ENCODE measurements at places on chromosomes 2 and 18.

GRCh38 chr2:37325625-37326071, 1.0 kb upstream of the PRKD3 start:
- DNase-seq = no peak

- no peak for DNase-seq
Measured at GRCh38 chr2:10444463-10444862, 3.7 kb downstream of the ODC1 start.

GRCh38 chr2:198968545-198968944, 489.2 kb downstream of the SATB2 start:
- DNase-seq = no peak

- DNase-seq = no peak
Measured at GRCh38 chr2:50385349-50385748, 646.6 kb downstream of the NRXN1 start.

GRCh38 chr2:31294196-31294595, 60.2 kb downstream of the EHD3 start:
- DNase-seq = no peak

DNA sequence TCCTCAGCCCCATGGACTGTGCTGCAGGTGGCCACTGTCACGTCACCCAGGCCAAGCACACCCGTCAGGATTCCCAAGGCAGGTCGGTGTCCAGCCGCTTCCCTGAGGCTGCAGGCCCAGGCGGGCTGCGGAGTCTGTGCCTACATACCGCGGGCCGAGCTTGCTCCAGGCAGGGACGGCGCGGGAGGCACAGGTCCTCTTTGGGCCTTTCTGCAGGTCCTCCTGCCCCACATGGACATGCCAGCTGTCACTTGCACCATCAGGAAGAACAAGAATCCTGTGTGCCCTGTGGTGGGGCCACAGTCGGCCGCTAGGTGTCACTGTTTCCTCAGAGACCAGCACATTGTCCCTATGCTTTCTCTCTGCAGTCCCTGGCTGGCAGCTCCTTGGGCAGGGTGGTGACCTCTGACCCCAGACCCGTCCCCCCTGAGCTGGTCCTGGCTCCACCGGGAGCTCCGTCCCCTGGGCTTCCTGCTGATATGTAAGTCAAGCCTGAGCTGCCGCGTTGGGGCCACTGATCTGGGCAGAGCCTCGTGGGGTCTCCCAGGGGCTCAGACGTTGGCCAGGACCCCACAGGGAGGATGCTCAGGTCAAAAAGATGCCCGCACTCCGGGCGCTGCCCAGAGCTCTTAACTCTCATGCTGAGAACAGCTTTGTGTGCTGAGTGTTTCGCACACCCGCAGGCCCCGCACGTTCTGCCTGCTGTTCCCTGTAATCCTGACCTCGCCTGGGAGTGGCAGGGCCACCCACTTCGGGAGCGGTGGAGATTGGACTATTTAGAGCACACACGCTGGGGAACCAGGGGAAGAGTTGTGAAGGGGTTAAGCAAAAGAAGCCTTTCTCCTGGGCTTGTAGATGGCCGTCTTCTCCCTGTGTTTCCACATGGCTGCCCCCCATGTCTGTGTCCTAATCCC, 17.3 kb upstream of the AGXT start:
- peak; percentile 85 for DNase-seq

- no peak for DNase-seq
Measured at GRCh38 chr2:18998491-18998890, 359.9 kb downstream of the OSR1 start.

- no peak for DNase-seq
Measured at GRCh38 chr2:102520801-102521200, 47.8 kb downstream of the SLC9A4 start.

DNA sequence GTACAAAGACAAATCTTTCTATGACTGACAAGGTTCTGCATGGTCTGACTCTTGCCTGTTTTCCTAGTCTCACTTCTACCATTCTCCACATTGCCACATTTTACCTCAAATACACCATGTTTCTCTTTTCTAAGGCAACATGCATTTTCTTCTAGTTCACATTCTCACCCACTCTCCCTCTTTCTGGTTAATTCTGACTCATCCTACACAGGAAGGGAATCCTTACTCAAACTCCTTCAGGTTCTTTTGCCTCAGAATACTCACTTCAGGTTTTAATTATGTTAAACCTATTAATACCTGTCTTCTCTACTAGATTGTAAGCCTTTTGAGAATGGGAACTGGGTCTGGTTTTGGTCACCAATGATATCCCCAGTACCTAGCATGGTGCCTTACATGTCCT, 47.2 kb downstream of the MAP2 start:
- no peak for DNase-seq

DNA sequence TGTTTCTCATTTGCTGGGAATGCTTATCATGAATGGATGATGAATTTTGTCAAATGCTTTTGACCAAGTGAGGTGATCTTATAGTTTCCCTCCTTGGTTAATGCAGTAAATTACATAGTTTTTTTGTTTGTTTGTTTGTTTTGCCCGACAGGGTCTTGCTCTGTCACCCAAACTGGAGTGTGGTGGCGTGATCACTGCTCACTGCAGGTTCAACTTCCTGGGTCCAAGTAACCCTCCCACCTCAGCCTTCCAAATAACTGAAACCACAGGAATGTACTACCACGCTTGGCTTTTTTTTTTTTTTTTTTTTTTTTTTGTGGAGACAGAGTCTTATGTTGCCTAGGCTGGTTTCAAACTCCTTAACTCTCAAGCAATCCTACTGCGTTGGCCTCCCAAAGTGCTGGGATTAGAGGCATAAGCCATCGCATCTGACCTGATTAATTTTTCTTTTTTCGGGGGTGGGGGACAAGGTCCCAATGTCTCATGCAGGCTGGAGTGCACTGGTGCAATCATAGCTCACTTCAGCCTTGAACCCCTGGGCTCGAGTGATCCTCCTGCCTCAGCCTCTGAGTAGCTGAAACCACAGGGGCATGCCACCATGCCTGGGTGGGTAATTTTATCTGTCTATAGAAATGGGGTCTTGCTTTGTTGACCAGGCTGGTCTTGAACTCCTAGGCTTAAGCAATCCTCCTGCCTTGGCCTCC, 48.6 kb downstream of the SMAD2 start:
- DNase-seq = no peak

DNA sequence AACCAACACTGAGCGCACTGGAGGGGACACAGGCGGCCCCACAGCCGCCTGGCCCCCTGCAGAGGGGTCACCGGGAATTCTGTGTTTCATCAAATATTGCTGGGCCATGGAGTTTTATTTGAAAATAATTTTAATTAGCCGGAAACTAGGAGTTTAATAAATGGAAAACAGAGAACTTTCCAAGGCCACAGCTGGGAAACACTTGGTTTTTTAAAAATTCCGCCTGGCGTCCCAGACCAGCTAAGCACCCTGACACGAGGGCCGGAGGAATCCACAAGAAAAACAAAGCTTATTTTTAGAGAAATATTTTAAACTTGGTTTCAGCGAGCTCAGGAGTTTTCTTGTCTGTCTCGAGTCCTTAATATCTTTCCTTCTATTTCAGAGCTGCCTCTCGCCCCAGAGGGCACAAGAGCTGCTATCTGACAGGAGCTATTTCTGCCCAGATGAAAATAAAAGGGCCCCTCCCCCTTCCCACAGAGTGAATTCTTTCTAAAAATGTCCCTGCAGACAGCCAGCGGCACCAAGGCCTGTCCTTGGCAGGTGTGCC, 8.2 kb downstream of the ZFP36L2 start:
- no peak for DNase-seq

DNA sequence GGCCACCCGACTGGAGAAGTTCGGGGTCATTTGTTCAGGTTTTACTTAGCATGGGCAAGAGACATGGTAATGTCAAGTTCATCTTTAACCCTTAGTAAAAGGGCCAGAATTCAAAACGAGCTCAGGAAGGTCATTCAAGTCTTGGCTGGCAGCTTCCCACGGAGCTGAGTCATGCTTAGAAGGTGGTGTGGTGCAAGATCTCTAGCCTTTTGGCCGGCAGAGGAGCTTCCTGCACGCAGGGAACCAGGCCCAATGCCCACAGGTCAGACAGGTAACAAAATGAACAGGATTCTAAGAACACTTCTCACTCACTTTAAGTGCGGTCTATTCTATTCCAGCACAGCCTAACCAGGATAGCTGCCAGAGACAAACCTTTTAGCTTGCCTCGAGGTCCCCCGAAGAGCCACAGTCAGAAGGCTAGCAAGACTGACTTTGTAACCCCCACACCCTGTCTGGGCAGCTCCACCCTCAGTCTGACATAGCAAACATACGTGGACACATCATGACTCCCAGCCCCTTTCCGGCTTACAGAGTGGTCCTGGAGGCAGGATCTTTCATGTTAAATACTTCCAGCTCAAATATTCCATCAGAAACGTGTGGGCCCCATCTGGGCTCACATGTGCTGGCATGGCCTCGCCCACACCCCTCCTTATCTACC, 292.7 kb downstream of the BCL11A start:
- no peak for DNase-seq

DNA sequence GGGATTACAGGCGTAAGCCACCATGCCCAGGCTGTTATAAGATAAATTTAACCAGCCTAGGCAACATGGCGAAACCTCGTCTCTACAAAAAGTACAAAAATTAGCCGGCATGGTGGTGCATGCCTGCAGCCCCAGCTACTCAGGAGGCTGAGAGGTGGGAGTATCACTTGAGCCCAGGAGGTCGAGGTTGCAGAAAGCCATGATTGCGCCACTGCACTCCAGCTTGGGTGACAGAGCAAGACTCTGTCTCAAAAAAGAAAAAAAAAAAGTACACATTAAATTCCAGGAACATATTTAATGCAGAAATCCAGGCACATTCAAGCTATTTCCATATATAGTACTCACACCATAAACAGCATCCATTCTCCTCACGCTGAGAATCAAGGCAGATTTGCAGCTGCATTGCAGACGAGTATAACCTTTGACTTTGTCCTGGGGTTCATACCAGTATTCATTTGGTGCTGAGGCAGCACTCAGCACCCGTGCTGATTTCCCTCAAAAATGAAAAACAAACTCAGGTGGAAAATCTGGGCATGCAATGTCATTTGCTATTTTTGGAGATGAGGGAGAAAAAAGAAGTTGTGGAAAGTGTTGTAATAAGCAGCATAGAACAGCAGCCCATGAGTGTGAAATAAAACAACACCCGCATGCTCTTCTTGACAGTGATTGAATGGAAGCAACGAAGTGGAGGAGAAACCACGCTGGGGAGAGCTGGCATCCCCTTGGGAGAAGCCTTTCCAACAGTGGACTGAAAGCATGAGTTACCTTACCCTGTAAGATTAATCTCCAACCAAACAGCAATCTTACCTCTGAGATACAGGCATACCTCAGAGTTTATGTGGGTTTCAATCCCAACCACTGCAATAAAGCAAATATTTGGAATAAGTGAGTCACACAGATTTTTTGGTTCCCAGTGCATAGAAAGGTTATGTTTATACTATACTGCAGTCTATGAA, 46.8 kb upstream of the ANXA4 start:
- no peak for DNase-seq

- no peak for DNase-seq
Measured at GRCh38 chr18:33957707-33958106, 267.0 kb downstream of the NOL4 start.

- DNase-seq = no peak
Measured at GRCh38 chr2:201774546-201774945, 6.2 kb downstream of the ALS2 start.

DNA sequence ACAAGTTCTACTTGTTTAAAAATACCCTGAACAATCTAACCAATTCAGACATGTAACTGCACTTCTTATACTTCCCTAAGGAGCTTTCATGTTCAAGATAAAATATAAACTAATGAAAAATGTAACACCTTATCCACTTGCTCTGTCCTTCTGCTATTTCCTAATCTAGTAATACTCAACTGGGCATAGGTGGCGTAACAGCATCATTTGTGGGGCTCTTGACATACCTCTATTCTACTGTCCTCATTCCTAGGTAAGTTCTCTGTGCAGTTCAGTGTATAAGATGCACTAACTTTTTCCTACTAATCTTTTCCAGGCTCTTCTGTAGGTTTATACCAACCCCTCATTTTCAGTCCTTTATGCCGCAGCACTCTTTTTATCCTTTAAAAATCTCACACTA, 36.7 kb downstream of the PRKD3 start:
- DNase-seq = peak; percentile 40

GRCh38 chr18:449374-449773, 51.1 kb downstream of the COLEC12 start:
- no peak for DNase-seq

DNA sequence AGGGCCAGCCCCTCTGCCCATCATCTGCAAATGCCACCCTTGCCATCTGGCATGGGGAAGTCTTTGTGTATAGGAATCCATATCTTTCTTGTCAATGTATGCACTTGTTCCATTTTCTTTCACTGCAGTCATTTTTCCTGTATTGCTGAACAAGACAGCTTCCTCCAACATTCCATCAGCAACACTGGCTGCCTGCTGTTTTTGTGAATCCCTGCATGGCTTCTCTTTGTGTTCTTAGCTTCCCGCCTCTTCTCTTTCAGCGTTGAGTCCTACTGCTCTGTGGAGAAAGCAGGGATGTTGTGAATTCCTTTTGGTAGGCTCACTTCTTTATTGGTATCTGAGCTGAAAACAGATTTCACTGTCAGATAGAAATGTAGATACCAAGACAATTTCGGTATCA, 150.0 kb downstream of the LPIN1 start:
- no peak for DNase-seq

DNA sequence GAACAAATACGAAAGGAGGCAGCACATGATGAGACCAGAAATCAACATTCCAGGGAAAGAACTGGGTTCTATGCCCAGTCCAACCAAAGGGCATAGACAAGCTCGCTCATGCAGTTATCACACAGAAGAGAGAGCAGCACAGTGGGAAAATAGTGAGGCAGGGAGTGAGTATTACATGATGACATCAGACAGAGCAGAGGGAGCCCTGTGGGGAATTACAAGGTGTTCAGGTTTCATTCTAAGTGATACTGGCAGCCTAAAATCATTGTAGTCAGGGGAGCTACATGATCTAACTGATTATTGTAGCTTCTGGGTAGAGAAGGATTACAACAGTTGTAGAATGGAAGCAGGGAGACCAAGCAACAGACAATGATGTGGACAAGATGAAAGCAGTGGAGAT, 658.5 kb downstream of the ARHGAP15 start:
- DNase-seq = no peak

GRCh38 chr2:129458436-129458835, 521.0 kb upstream of the RAB6C start:
- DNase-seq = no peak

GRCh38 chr2:111239581-111240249, 119.0 kb downstream of the BCL2L11 start:
- DNase-seq = no peak

- DNase-seq = peak; percentile 56
Measured at GRCh38 chr2:100321179-100321865, 979 bp downstream of the LONRF2 start.

DNA sequence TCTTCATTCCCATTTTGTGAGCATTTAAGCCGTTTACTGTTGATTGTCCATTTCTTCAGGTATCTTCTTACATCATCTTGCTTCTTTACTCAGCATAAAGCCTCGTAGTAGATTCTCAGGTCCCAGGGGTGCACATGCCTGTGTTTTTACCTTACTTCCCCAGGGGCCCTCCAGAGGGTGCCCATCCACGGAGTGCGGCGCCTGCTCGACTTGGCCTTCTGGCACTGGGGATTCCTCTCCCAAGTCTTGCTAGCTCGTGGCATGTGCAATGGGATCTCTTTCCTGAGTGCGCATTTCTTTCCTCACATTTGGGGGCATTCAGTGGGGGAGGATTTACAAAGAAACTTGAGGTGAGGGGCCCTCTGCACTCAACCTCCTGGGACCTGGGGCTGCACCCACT, 148.1 kb downstream of the AGAP1 start:
- no peak for DNase-seq

GRCh38 chr2:19739256-19739655, 162.5 kb downstream of the TTC32 start:
- DNase-seq = no peak
